Foreskin melanocyte (primary cell): ENCODE measurements at places on chromosomes 1 and 21.

DNA sequence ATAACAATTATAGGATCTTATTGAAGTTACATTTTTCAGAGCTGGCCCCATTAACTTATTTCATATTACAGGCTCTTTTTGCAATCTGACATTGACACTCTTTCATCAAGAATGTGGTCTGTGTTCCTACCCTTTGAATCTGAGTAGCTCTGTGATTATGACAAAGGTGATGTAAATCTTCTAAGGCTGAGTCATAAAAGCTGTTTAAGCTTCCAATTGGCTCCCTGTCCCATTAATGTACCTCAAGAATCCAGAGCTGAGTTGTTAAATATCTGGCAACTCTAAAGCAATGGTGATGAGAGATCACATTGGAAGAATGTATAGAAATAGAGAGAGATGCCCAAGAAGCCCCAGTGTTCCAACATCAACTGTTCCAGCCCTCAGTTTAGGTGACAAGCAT, 178.5 kb upstream of the DEPDC1 start:
- DNase-seq, result no peak

GRCh38 chr1:43446388-43446740, 7.4 kb downstream of the HYI start:
- no peak for DNase-seq

DNA sequence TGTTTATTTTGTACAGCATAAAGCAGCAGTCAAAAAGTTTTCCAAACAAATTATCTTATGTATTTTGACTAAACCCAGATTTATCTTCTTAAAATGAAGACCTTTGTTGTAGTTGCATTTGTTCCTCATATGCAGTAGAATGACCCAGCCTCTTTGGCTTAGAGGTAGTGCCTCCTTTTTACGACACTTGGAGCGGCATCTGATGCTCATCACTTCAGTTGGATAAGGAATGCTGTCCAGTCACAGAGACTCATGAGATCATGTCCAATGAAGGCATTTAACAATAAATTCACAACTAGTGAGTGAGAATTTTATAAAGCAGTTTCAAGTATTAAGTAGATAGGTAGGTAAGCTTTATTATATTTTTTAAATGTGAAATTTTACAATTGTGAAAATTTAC, 35.2 kb downstream of the PTPRC start:
- DNase-seq, result no peak

- DNase-seq, result no peak
Measured at GRCh38 chr1:157104598-157105293, 5.1 kb upstream of the ETV3L start.

- no peak for DNase-seq
Measured at GRCh38 chr1:170686291-170686690, 22.4 kb downstream of the PRRX1 start.
